ENCODE measurements at places on chromosomes 5 and 9.

DNA sequence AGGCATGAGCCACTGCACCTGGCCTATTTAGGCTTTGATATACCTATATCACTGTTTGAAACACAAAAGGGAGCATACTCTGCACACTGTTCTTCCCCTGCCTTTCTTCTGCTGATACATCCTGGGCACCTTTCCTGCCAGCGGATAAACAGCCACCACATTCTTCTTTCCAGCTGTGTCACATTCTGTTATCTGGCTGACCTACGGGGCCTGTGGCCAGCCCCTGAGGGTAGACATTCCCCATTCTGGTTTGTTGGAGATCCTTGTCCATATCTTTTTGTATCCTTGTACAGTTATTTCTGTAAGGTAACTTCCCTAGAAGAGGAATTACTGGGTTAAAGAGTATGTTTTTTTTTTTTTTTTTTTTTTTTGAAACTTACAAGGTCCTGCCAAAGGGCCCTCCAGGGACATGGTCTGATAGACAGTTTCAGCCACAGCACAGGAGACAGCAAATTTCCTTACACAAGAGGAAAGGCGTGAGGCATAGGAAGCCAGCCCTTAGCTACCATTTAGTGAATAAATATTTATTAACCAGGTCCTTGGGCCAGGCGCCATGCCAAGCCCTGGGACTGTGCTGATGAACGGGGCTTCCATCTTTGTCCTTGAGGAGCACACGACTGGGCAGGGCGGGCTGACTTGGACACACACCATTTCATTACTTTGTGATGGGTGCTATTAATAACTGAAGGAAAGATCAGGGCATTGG, 57.8 kb downstream of the ERGIC1 start:
- DNase-seq, result no peak

DNA sequence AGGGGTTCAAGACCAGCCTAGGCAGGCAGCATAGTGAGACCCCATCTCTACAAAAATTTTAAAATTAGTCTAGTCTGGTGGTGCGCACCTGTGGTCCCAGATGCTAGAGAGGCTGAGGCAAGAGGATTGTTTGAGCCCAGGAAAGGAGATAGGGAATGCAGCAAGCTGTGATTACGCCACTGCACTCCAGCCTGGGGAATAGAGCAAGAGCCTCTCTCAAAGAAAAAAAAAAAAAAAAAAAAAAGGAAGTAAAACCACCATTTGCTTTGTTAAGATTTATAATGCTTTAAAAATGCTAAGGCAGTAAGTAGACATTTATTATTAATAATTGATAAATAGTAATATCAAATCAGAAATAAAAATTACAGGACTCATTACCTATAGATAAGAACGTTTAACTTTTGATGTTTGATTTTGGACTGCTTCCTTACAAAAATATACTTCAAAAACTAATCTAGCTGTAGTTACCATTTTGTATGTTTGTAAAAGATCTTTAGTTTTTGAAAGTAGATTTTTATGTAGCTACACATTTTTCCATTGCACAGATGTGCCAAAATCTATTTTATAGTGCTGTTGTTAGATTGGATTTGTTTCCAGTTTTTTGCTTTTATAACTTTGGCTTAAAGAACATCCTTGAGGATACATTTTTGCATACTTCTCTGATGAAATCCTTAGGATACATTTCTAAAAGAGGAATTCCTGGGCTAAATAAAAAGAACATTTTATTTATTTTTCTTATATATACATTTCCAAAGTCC, 86.4 kb downstream of the INIP start:
- DNase-seq, result no peak

GRCh38 chr5:14399054-14399692, 182.4 kb upstream of the OTULINL start:
- DNase-seq, result no peak

GRCh38 chr5:144308906-144309670, 138.4 kb downstream of the KCTD16 start:
- DNase-seq, result no peak

DNA sequence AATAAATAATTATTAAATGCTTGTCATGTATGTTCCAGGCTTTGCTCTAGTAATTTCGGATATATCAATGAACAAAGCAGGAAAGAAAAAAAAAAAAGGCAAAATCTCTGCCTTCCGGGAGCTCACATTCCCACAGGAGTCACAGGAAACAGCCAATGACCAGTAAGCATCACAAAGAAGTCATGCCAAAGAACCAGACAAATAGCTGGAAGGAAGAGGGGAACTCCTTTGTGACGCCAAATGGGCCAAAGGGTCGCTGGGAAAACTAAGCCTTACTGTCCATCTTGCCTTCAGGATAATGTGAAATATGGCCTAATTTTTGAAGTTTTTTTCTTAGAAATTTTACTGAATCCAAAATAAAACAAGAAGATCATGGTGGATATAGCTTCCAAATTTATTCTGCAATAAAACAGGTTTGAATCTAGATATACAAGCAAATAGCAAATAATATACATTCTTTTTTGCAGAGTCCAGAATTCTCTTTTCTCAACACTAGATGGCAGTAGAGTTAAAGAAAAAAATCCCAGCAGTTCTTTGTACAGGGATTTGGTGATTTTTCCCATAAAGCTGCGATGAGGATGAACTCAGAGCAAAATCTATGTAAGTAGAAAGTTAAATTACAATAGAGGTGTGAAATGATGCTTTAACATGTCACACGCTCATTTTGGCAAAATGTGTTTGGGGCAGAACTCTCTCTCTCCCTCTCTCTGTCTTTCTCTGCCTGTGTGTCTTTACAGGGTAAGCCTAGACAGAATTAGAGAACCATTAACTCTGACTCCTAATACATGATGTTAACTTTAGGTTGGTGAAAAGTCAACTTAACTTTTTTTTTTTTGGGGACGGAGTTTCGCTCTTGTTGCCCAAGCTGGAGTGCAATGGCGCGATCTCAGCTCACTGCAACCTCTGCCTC, 60.0 kb upstream of the TUT7 start:
- no peak for DNase-seq

GRCh38 chr9:89505911-89506310, 8.0 kb upstream of the SEMA4D start:
- no peak for DNase-seq

- no peak for DNase-seq
These were observed 519 bp upstream of the RAD50 start for GRCh38 chr5:132556153-132556762.

- DNase-seq, result no peak
These were observed 250.9 kb downstream of the CD180 start for GRCh38 chr5:66945389-66946349.

DNA sequence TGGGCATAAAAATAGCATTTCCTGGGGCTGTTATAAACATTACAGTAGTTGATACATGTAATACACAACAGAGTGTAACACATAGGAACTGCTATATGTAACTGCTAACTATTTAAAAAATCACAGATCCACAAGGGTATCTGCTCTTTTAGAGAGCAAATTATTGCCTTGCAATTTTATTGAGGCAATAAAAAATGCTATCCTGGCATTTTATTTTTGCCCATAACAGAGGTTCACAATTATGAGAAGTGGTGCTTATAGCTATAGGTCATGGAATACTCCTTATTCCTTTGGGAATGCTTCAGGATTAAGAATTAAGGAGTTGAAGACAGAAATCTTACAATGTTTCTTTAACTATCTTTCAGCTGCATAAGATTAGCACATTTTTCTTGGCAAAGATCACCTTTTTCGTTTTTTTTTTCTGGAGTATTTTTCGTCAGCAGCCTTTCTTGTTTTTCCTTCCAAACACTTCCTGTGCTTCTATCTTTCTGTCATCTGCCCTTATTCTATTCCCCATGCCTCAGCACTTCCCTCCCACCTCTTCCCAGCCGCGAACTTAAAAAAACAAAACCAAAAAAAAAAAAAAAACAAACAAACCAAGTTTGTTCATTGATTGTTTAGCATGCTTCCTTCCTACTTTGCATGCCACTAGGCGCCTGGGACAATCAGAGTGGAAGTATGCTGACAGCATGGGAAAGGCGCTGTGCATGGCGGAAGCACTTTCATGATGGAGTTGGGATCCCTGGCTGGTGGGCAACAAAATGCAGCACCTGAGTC, 264.2 kb downstream of the MAST4 start:
- DNase-seq, result no peak

- no peak for DNase-seq
These were observed 188.2 kb downstream of the PAX5 start for GRCh38 chr9:36845844-36846243.

DNA sequence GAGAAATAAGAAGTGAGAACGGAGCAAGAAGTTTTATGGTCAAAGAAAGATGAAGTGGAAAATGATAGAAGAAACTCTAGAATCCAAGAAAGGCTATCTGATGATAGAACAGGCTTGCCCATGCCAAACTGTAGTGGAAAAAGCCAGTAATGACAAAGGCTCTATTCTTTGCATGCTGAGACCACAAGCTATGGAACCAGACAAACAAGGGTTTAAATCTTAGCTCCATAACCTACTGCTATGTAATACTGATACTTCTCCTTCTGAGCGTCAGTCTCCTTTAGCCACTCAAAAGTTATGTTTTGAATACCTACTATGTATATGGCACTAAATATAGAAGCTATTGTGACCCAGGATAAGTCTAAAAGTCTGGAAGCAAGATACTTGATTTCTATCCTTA, 51.2 kb upstream of the TRIM32 start:
- DNase-seq, result no peak

- DNase-seq, result no peak
These were observed 38.7 kb upstream of the PTGS1 start for GRCh38 chr9:122332083-122332482.

DNA sequence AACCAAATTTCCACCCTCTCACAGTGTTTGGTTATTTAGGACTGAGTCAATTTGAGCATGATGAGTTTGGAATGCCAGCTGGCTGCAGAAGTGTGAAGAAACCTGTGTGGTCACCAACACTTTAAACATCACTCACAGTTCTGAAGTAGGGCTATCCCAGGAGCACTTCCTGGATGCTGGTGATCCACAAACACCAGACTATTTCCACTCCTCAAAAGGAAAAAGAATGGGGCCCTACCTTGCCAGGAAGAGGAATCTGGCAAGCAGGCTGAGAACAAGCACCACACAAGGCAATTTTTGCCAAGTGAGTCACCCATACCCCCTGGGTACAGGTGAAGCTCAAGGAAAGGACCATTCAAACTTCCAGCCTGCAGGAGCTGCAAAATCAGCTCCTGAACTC, 294.2 kb upstream of the PTGER4 start:
- DNase-seq, result no peak

GRCh38 chr9:36679710-36680109, 107.0 kb downstream of the MELK start:
- no peak for DNase-seq

- no peak for DNase-seq
These were observed 11.7 kb upstream of the SETX start for GRCh38 chr9:132366481-132366880.

- DNase-seq, result no peak
These were observed 2.5 kb upstream of the CACFD1 start for GRCh38 chr9:133457233-133457632.

DNA sequence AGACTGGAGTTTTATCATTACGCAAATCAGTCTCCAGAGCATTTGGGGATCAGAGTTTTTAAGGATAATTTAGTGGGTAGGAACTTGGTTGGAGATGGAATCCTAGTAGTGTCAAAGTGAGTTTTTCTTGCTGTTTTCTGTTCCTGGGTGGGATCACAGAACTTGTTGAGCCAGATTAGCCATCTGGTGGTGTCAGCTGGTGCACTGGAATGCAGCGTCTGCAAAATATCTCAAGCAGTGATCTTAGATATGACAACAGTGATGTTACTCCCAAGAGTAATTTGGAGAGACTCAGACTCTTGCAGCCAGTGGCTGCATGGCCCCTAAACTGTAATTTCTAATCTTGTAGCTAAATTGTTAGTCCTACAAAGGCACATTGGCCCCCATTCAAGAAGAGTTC, 1257.8 kb downstream of the MAT2B start:
- no peak for DNase-seq

GRCh38 chr5:11683666-11684065, 220.6 kb downstream of the CTNND2 start:
- no peak for DNase-seq

DNA sequence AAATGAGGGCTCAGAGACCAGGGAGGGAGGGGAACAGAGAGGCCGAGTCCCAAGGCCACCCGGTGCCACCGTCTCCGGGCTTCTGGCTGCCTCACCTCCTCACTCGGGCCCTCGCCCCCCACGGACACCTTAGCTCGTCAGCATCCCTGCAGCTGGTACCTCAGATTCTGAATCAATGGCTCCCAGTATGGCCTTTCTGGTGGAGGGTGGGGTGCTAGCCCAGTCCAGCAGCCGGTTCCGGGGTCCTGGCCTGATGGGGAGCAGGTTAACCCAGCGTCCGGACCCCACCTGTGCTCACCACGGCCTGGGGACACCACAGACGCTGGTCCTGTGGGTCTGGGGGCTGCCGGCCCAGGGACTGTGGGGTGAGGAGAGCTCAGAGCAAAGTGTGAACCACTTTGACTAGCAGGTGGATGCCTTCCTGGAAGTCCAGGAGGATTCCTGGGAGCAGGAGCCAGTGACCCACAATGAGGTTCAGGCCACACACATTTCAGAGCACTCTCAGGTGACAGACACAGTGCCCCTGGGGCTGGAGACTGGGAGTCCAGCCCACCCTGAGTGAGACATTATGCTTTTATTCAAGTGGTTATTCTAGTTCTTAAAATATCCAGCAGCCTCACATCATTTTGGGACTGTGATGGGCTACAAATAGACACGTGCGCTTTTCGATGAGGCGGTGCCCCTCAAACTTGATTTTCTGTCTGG, 53.3 kb downstream of the AHRR start:
- no peak for DNase-seq
